ENCODE measurements at places on chromosomes 13 and 19. TPM values are rescaled to one million over a fixed set of nuclear protein-coding genes. Genes with fewer than 3 reads are reported as not detected.

KLC3 gene
- 26.0 TPM for total RNA-seq

PDX1 gene
- total RNA-seq, result 0.10 TPM

CACNG6 gene
- 0.79 TPM for total RNA-seq

KISS1R gene
- not detected for total RNA-seq

PLIN5 gene
- 7.5 TPM for total RNA-seq

- DNase-seq, result peak; percentile 30
These were observed 31.3 kb upstream of the USE1 start for GRCh38 chr19:17183858-17184321.

GRCh38 chr19:45508417-45508860, 1.2 kb downstream of the VASP start:
- no peak for DNase-seq

- peak; percentile 86 for DNase-seq
These were observed at the start of gene CCDC106 for GRCh38 chr19:55647732-55648584. CCDC106 (plus strand) TSS chr19:55648212; CDS start chr19:55649047, 835 bp downstream.

DNA sequence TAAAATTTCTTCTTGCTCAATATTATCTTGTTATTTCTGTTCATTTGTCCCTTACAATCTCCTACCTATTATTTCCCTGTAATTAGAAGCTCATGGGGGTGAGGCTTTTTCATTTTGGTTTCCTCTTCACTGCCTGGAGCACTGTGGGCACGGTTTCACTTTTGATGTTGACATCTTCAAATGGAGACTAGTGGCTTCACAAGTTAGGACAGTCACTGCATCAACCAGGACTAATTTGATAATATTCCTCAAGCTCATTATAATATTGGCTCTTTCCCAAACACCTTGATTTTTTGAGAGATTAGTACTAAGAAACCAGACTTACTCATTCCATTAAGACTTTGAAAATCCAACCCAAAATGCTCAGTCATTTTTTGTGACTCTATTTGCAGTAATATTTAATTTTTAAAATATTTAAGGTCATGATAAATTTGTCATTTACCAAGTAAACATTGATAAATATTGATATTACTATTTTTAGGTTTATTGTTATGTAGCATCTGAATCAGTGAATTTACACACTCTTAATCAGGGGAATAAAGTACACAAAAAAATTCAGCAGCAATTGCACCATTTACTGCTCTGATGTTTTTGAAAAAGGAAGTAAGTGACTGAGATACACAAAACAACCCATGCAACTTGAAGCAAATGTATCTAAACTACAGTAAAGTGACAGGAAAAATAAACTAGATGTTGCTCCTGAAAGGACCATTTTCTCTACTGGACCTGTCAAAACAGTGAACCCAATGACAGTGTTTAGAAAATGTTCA, 28.8 kb upstream of the RCBTB2 start:
- DNase-seq, result no peak

- peak; percentile 83 for DNase-seq
These were observed 32.2 kb upstream of the ARGLU1 start for GRCh38 chr13:106599875-106600797.
